Lower leg skin (tissue), 4 donors: ENCODE measurements at places on chromosomes 5 and 9. TPM values are rescaled to one million over a fixed set of nuclear protein-coding genes. Genes with fewer than 3 reads are reported as not detected.

DNA sequence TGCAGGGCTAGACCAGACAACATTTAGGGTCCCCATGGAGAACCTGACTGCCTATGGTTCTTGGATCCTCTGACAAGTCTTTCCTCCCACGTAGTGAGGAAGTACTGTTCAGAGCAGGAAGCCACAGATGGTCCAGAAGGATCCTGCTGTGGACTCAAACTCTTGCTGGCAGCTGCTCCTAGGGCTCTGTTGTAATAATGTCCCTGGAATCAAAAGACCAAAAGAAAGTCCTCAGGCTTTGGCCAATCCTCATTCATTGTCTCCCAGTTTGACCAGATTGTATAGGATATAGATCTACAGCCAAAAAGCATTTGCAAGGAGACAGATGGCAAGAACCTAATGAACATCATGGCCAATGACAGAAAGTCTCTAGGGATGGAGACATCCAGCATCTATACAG lies 53.9 kb downstream of the SEMA6A start:
- no peak for DNase-seq

The ANXA2R gene
- total RNA-seq = 2.7 TPM

DNA sequence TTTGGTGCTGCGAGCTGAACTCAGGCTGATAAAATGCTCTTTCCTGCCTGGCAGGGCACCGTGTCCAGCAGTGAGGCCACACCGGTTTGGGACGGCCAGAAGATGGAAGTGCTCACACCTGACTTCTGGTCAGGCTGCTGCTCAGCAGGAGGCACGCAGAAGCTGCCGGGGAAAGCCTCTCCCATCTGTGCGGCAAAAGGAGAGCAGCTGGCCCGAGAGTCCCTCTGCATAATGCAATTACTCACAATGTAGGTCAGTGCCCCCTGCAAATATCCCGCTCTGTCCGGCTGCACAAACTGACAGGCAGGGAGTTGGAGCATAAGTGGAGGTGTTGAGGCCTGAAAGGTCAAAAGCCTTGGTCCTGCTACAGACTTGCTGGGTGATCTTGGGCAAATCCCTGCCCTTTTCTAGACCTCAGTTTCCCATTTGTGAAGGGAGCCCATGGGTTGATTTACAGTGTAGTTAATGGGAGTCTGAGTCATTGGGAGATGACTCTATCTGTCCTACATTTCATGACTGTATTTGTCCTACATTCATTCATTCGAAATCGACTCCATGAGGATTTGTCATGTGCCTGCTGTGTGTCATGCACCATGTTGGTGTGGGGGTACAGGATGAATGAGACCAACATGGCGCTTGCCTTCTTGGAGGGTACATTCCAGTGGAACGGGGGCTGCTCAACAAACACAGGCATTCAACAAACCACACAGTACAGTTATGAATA lies 61.8 kb upstream of the TBC1D2 start:
- DNase-seq = no peak

- DNase-seq = no peak
These were observed 6.1 kb downstream of the TNC start for GRCh38 chr9:115111874-115112273.
